ENCODE measurements at places on chromosomes 2 and 18.
A peak's percentile ranks its signal among the peaks of the same experiment; 100 is the strongest.

- no peak for DNase-seq
Measured at GRCh38 chr2:73971722-73972121, 13.0 kb upstream of the TET3 start.

DNA sequence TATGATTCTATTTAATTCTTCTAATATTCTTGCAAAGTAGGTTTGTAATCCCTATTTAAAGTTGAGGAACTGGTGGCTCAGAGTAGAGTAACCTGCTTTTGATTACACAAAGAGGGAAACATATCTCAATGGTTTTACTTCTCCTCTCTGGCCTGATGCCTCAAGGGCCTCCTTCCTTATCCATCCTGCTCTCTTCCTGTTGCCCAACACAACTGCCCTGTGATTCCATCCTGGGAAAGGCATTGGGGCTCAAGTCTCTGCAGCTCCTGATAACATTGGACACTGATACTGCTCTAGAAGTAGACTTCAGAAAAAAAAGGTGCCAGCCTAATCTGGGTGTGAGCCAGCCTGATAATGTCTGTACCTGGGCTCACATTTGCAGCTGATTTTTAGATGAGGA lies 75.8 kb downstream of the RDH14 start:
- DNase-seq, result no peak

GRCh38 chr2:134927195-134927594 lies 8.6 kb downstream of the CCNT2 start:
- DNase-seq, result no peak

DNA sequence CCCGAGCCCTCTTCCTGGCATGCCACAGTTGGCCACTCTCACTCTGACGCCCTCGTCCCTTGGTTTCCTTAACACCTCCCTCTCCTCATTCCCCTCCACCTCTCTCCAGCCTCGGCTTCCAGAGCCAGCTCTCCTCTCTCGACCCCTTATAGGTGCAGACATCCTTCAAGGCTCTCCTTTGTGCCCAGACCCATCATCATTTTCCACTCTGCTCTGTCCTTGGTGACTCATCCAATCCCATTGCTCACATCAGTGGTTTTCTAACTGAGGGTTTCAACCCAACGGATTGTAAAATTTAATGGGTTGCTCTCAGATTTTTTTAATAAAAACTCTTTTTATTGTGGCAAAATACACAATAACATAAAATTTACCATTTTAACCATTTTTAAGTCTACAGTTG lies 6.2 kb downstream of the ST8SIA5 start:
- no peak for DNase-seq

- no peak for DNase-seq
Measured at GRCh38 chr2:64737547-64737946, 83.8 kb upstream of the SERTAD2 start.

DNA sequence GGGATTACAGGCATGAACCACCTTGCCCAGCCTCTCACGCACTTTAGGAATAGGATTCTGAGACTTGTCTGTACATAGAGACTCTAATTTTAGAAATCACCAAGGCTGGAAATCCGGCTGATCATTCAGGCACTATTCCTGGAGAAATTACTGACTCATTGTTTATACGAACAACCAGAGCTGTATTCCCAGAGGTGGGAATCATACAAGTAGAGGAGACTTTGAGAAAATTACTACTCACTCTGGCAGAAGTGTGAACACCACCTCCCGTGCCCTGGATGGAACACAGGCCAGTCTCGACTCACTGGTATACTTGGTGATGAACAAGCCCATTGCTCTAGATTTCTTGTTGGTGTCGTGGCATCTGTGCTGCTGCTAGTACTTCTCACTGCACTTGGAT lies 5.8 kb upstream of the ADNP2 start:
- DNase-seq, result no peak

- no peak for DNase-seq
Measured at GRCh38 chr2:232860593-232861241, 9.3 kb upstream of the SNORC start.

- no peak for DNase-seq
Measured at GRCh38 chr2:234111523-234111922, 61.0 kb downstream of the SPP2 start.

DNA sequence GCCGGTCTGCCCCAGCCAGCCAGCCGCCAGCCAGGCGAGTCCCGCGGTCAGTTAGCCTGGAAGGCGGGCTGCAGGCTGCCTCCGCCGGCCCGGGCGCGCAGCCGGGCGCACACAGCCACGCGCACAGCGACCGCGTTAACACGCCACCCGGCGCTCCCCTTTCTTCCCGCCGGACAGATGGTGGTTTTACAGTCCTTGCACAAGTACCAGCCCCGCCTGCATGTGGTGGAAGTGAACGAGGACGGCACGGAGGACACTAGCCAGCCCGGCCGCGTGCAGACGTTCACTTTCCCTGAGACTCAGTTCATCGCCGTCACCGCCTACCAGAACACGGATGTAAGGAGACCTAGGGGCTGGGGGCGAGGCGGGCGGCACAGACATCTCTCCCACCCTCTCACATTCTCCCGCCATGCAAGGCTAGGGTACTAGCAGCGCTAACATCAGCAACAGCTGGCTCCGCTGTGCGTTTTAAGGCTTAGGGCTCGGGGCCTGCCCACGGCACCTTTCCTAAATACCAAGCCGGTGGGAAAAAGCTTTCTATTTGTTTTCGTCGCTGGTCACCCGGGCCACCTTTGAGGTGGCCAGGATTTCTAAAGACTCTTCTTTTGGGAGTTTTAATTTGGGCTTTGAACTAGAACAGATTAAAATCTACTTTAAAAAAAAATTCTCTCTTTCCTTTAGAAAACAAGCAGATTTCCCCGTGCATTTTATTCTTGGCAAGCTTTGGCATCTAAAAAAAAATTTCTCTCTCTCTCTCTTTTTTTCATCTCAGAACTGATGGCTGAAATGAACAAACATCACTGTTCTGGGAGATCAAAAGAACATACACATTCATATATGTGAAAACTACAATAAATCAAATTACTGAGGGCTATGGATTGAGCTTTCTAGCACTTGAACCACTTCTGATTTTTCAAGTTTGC lies 2.9 kb downstream of the TBR1 start:
- DNase-seq, result no peak

- no peak for DNase-seq
Measured at GRCh38 chr18:65748321-65748720, 2.5 kb upstream of the CDH7 start.

DNA sequence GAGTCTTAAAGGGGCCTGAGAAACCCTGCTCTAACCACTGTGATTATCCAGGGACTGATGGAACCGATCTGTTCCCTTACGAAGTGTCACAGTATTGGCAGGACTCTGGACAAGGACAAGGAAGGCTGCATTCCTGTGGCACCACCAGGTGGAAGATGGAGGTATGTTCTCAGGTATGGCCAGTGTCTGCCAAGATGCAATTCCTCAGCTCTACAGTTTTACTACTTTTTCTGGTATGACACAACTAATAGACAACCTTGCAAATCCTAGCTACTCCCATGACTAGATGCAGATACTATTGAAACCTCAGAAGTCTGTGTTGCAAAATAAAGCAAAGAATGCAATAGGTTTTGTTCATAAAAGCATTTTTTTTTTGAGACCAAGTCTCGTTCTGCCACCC lies 14.6 kb downstream of the RAB31 start:
- no peak for DNase-seq

GRCh38 chr2:73283545-73284295 lies 558 bp downstream of the FBXO41 start:
- DNase-seq, result no peak

DNA sequence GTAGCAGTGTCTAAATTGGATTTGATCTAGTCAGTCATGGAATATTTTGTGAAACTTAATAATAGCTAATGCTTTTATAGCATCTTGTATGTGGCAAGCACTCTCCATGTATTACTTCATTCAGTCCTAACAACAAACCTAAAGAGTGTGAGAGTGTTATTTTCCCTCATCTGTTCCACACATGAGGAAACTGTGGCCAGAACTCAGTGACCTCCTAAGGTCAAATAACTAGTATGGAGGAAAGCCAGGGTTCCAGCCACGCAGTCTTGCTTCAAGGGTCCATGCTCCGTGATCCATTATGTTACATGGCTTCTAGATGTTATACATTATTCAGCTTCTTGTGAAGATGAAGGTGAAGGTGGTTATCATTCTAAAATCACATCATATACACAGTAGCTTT lies 45.5 kb downstream of the TWSG1 start:
- no peak for DNase-seq

GRCh38 chr18:34840256-34840826 lies 130.2 kb downstream of the DTNA start:
- DNase-seq, result no peak

DNA sequence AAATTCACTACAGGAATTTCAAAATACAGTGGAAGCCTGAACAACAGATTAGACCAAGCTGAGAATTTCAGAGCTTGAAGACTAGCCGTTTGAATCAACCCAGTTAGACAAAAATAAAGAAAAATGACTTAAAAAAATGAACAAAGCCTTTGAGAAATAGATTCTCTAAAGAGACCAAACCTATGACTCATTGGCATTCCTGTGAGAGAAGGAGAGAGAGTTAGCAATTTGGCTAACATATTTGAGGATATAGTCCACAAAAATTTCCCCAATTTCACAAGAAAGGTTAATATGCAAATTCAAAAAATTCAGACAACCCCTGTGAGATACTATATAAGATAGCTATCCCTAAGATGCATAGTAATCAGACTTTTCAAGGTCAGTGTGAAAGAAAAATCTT lies 78.0 kb downstream of the MYO3B start:
- no peak for DNase-seq

DNA sequence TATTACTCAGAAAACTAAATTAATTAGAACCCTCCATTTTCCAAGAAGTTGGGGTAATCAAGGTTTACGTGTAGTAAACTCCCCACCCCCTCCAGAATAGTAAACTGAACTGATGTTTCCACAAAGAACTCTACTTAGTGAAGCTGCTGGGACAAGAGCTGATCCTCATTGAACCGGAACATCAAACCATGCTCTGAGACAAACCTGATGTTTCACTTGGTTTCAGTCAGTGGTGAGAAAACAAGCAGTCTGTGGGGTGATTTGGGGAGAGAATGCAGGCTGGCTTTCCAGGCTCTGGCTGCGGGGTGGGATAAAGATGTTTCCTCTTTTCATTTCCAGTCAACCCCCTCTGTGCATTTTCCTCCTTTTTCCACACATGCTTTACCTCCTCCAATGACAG lies 38.2 kb downstream of the CELF4 start:
- DNase-seq, result no peak

GRCh38 chr2:142588269-142588668 lies 289.2 kb upstream of the KYNU start:
- DNase-seq, result no peak

DNA sequence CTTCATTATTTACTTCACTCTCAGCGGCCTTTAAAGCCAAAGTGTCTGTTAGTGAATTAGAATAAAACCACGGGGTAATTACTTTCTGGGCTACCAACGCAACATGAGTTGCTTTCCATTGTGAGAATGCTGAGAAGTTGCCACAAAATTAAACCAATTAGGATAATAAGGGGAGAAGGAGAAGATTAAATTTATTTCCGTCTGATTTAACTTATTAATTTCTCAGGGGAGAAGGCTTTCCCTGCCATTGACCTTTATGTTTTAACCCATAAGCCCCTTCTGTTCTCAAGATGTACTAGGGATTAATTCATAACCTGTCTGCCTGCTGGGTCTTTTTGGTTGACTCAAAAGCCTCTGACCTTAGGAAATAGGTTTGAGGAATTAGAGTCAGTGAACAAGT lies 42.3 kb upstream of the IGFBP5 start:
- no peak for DNase-seq

- no peak for DNase-seq
Measured at GRCh38 chr2:225004597-225004996, 37.7 kb downstream of the DOCK10 start.

DNA sequence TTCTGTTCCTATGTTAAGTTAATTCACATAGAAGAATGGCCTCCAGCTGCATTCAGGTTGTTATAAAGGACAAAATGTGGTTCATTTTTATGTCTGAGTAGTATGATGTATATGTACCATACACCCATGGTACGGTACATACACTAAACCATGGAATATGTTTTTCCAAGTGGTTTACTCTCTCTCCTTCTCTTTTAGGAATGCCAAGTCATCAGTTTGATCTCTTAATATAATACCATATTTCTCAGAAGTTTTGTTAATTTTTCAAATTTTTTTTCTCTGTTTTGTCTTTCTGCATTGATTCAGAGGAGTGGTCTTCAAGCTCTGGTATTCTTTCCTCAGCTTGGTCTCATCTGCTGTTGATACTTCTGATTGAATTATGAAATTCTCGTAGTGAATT lies 230.9 kb downstream of the DSEL start:
- DNase-seq, result no peak

- DNase-seq, result no peak
Measured at GRCh38 chr18:58796220-58796619, 68.5 kb upstream of the ZNF532 start.

GRCh38 chr2:230902180-230902899 lies 22.7 kb downstream of the GPR55 start:
- peak; percentile 48 for DNase-seq

DNA sequence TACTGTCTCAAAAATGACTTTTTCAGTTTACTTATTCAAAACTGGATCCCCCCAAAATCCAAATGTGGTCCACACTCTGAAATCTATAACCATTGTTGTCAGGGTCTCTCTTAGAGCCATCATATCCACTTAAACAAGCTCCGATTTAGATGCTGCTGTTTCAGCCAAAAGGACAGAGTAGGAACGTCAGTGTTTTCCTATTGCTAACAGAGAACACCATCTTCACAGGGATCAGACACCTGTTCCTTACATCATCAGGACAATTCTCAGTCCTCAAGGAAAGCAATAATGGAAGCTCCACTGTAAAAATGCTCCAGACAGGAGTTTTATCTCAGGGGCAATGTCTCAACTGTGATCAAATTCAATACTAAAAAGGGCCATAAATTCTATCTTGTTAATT lies 155.4 kb downstream of the STK39 start:
- no peak for DNase-seq

GRCh38 chr2:44801841-44802776 lies 139.4 kb upstream of the SIX3 start:
- DNase-seq, result no peak

DNA sequence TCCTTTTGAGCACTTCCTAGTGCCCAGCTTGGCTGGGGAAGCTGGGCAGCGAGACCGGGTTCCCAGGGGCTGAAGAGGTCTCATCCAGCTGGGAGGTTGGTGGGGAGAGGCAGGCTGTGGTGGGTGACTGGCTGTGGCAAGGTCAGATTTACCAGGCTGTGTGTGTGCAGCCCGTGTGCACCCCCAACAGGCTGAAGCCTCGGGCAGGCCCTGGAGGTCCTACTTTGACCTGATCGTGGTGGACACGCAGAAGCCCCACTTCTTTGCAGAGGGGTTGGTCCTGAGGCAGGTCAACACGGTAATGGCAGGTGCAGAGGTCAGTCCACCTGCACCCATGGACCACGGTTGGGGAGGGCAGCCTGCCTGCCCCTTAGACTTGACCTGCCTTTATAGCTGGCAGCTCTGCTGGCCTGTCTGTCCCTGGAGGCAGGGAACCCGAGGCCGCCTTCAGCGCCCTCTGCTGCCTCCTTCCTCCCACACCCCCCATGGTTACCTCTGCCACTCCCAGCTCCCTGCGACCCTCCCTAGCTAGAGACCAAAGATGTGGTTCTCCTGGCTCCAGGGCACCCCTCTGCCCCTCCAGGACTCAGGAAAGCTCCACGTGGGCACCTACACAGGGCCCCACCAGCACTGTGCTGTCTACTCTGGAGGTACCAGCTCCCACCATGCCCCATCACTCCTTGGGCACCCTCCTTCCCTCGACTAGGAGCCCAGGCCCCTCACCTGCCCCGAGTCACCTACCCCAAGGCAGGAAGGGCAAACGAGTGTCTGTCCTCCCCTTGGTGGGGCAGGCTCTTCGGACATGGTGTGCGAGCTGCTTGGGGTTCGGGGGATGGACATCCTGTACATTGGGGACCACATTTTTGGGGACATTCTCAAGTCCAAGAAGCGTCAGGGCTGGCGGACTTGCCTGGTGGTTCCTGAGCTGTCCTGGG lies 4.0 kb downstream of the NT5DC4 start:
- no peak for DNase-seq

All from activated gamma-delta T cell treated with anti-CD3 and anti-CD28 coated beads, Interleukin-2, amount 50 U/mL, for 16 hours (primary cell).